Gastroesophageal sphincter (tissue), 4 donors: ENCODE measurements at places on chromosomes 3 and 15. TPM values are rescaled to one million over a fixed set of nuclear protein-coding genes. Genes with fewer than 3 reads are reported as not detected.

DNA sequence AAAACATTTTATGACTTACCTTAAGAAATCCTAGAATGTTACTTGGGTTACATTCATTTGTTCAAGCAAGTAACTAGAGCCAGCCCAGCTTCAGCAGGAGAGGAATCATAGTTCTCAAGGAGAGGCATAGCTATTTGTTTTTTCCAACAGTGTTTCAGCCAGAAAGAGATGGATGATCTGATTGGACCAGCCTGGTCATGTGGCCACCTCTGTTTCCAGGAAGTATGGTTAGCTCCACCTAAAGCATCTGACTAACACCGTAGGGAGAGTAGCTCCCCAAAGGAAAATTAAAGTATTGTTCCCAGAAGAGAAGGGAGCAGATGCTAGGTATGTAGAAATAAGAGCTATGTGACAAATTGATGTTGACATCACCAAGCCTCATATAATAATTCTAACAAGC, 417.1 kb downstream of the TAFA4 start:
- no peak for ATAC-seq

GRCh38 chr3:1190569-1190968, 97.7 kb downstream of the CNTN6 start:
- no peak for ATAC-seq

GRCh38 chr15:39127925-39128617, 452.8 kb upstream of the THBS1 start:
- peak; percentile 9 for ATAC-seq

GRCh38 chr15:42502477-42502876, 7.0 kb downstream of the SNAP23 start:
- ATAC-seq: no peak

DNA sequence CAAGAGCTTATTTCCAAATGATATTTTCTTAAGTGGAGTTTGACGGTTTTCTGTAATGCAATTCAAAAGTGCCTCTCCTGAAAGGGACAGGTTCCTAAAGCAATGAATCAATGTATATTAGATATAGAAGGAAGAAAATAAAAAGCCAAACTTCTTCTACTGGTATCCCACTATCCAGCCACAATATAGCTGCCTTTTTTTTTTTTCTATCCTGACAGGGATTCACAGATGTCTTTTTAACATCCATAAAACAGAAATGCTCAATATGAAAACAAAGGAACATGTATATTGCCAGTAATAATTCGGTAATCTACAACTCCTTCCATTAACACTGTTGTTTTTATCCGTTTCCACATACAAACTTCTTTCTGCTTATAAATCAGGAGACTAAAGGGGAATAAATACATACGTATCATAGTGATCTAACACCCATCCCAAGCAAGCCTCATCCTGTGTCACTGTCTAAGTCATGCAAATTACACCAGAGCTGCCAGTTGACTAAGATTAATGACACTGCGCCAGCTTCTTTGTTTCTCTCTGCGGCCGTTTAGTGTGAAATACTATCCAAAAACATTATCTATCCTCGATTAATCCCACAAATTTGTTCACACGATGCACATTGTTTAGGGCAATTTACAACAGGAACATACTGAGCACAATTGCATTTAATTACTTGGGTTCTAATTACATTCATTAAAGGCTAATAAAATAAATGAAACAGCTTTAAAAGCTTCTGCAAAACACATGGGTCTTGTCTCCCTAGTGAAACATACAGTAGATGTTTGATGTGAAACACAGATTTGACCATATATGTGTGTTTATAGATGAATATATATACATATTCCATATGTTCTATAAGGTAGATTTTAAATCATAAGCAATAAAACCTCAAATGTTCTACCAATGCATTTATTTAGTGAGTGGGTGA, 51.9 kb upstream of the CDIN1 start:
- ATAC-seq: no peak

- ATAC-seq: no peak
Observed at GRCh38 chr15:52010633-52011595, 8.1 kb upstream of the MAPK6 start.

RPP25 gene
- total RNA-seq: 8.0 TPM

MED12L gene
- 0.12 TPM for total RNA-seq

FAN1 gene
- total RNA-seq: 16.8 TPM

PAQR9 gene
- not detected for total RNA-seq

PIGX gene
- 33.8 TPM for total RNA-seq

SMCO1 gene
- not detected for total RNA-seq
